ENCODE measurements at places on chromosomes 4 and X.

DNA sequence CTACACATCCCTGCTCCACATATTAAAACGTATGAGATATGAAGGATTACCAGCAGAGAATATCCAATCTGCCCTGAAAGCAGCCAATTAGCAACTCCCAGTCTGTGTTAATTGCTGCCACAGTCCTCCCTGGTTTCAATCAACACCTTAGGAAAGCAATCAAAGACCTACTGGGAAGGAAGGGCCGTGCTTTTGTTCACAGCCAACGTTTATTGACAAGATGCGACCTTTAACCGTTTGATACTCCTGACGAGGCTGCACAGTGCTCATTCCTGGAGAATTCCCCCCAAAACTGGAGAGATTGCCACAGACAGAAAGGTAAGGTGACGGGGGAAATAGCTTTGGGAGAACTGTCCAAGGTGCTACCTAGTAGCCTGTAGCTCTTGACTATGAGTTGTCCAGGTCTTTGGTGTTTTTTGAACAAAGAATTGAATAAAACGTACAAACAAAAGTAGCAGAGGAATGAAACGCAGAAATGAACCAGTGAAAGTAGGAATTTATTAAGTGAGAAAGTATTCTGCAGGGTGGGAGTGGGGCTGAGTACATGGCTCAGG lies 596.5 kb downstream of the NLGN4X start:
- DNase-seq = no peak

GRCh38 chr4:110294165-110294564 lies 95.8 kb upstream of the ELOVL6 start:
- no peak for DNase-seq

DNA sequence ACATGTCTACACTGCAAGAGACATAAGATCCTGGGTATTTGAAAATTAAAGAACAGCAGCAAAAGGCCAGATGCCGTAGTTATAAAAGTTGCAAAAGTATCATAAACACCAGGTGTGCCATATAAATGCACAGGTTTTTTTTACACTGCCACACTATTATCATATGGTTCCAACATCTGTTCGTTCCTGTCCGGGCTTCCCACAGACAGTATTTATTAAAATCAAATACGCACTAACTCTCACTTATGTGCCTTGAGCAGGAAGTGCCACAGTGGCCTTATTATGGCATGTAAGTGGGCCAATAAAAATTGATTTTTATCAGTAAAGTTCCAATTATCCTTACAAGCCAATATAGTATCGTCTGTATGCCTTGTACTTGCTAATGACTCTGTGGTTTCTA lies 873.2 kb downstream of the RPA4 start:
- no peak for DNase-seq

DNA sequence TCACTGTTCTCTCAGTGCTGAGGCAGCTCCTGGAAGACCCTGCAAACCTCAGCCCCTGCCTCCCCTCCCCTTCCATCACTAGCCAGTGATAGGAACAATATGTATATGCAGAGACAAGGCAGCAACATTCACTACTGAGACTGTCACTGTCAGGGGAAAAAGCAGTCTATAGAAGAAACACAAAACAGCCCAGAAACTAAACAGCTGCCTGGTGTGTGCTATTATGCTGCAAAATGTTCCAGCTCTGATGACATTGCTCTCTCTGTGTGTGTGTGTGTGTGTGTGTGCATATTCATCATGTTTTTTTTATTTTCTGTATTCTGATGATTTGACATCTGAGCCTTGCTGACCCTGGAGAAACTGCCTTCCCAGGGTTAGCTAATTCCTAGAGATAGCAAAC lies 147.2 kb downstream of the SPATA18 start:
- DNase-seq = no peak

GRCh38 chrX:44432641-44433040 lies 89.2 kb upstream of the EFHC2 start:
- DNase-seq = no peak

DNA sequence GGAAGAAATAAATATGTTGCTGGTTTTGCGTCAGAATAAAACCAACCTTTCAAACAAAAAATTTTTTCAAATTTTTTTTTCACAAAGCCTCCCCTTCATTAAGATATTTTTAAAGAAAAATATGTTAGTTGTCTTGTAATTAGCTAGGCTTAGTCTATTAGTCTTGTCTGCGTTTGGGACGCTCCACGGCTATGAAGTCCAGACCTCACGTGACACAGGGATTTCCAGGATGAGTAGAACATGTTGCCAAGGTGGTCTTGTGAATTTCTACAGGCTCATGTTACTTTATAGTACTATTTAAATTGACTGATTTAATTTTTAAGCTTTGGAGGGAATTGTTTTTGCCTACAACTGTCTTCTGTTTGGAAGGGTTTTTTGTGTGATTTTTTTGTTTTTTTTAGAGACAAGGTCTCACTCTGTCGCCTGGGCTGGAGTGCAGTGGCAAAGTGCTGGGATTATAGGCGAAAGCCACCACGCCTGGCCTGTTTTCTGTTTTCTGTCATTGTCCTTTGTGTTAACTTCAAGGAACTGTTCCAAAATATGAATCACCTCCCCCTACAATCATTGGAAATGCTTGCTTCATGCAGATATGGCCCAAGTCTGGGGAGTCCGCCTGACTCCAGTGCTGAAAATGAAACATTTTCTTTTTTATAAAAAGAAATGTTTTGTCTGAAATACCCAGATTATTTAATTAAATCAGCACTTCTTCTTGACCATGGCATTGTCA lies 26.2 kb downstream of the TMEM144 start:
- DNase-seq = no peak

DNA sequence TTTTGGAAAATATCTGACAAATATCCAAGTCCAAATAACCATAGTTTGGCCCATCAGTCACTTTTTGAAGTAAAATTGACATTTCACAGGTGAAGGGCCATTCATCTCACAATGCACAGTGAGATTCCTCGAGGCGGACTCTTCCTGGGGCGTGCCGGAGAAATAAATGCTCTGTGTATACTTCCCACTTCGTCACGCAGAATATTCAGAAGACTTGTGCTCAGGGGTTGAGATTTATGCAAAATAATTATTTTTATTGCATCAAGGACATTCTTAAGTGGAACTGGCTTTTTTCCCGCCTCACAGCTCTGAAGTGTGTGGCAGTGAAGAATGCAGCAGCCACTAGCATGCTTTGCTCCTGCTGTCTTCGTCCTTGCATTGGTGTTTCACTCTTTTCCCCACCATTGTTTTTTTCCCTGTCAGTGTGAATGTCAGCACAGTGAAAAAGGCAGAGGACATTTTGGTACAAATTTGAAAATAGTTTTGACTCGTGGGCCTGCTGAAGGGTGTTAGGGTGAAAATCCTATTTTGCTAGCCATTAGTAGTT lies 70.6 kb downstream of the FAM193A start:
- DNase-seq = no peak

All from mesothelial cell of epicardium (in vitro differentiated cells).